ENCODE measurements at places on chromosomes 11 and 22.

GRCh38 chr22:17586831-17587440 lies 23.6 kb downstream of the SLC25A18 start:
- DNase-seq = no peak

- no peak for DNase-seq
Observed at GRCh38 chr11:63892228-63892627, 24.7 kb downstream of the RCOR2 start.

GRCh38 chr11:33040033-33040861 lies 875 bp downstream of the TCP11L1 start:
- DNase-seq = no peak

- DNase-seq = no peak
Observed at GRCh38 chr11:49316180-49316579, 107.8 kb upstream of the FOLH1 start.

DNA sequence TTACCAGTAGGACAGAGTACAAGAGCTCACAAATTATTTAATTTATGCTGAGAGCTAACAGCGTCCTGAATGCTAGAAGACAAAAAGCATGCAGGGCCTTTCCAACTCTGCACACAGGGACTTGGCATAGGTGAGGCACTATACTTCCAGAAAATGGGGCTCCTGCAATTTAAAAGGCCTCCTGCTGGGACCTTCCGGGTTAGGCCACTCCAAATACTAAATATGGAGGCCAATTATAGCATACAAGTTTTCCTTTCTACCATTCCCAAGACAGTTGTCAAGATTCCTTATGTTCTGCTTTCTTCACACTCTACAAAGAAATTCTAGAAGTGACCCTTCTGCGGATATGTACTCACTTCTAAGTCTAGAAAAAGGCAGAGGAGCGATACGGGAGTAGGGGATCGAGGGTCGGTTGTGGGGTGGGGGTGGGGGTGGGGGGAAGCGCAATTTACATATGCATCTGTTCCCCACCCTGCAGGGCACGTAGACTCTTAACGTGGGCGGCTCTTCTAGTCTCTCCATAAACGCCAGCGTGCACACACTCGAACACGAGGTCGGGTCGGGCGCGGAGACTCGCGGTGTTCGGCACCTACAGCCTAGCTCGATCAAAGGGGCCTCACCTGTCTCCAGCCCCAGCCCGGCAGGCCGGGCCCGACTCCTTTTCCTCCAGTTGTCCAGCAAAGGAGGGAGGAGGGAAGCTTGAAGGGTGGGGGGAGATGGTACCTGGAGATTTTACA lies 728 bp downstream of the DCUN1D5 start:
- no peak for DNase-seq

Data from GM04503 (cell line).